AG09309 (cell line): ENCODE measurements at places on chromosomes 1 and 21.

DNA sequence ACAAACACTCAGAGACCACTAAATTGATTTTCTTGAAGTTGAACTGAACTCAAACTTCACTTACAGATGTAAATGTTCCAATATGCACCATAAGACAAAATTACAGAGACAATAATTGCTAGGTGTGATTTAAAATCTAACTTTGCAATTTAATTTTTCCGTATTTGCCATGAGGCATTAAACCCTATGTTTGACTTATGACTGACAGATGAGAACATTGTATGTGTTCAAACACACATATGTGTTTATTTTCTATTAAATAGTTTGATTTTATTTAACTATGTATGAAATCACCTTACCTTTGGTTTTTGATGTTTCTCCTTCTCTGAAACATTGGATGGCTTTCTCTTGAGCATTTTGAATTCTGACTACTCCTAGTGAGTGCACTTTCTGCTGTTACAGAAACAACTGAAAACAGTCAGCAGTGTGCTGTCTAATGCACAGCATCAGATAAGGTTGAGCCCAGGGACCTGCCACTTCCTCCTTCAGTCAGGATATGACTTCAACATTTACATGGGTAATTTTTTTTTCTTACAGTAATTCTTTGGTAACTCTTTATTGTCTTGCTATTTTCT lies at the start of gene SAMSN1:
TSS of gene SAMSN1 (minus strand) at position 410 of the 575 bp plus-strand sequence. CDS start at position 356, 54 bp downstream.
- DNase-seq, result no peak

- peak; percentile 33 for DNase-seq
Measured at GRCh38 chr1:56456435-56457101, 122.8 kb downstream of the PLPP3 start.

DNA sequence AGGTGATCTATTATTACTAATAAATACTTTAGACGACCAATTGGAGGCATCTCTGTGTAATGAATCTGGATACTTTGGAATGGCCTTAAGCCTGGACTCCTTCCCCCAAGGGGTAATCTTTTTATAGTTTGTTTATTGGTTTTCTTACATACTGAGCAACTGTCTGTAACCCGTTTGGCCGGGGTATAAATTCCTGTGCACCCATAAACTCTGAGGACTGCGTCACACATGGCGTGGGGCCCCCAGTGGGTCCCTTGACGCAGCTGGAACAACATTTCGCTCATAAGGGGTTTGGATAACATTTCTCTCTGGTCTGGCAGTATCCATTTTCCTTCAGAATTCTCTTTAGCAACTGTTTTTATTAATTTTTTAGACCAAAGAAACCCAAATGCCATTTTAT lies 26.5 kb downstream of the SCCPDH start:
- DNase-seq, result peak; percentile 10

GRCh38 chr1:6045110-6045502 lies 582 bp upstream of the KCNAB2 start:
- DNase-seq, result no peak

DNA sequence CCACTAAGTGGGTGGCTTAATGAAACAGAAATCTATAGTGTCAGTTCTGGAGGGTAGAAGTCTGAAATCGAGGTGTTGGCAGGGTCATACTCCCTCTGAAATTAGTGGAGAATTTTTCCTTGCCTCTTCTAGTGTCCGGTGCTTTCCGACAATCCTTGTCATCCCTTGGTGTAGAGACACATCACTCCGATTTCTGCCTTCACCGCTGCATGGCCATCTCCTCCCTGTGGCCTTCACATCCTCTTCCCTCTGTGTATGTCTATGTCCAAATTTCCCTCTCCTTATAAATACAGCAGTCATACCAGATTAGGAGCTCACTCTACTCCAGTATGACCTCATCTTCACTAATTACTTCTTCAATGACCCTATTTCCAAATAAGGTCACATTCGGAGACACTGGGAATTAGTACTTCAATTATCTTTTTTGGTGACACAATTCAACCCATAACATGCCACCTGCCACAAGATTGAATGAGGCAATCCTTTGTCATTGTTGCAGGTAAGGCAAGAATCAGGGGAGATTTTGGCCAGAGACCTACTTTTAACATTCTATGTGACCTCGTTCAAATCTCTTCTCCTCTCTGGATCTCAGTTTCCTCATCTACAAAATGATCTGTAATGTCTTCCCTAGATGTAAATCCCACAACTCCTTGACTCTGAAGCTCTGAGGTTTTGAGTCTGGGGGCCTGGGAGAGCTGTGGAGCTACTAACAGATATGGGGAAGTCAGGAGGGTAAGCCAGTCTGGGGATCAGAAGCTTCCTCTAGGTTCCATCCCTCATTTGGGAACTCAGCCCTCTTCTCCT lies 16.1 kb downstream of the NAV1 start:
- no peak for DNase-seq

DNA sequence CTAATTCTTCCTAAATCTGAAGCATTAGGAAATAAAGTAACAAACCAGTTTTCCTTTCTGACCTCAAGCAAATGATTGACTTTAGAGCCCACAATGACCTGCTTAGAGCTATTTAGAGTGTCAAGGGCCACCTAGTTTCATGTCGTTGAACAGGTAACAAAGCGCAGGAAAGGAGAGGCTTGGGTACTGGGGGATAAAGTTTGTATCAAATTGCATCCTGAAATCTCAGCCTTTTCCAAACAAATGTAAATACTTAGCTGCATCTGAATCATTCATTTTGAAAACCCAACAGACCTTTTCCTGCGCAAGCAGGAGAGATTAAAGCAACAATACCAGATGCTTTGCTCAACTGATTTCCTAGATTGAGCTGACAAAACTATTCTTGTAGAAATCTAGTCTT lies 121.2 kb downstream of the NRIP1 start:
- no peak for DNase-seq

DNA sequence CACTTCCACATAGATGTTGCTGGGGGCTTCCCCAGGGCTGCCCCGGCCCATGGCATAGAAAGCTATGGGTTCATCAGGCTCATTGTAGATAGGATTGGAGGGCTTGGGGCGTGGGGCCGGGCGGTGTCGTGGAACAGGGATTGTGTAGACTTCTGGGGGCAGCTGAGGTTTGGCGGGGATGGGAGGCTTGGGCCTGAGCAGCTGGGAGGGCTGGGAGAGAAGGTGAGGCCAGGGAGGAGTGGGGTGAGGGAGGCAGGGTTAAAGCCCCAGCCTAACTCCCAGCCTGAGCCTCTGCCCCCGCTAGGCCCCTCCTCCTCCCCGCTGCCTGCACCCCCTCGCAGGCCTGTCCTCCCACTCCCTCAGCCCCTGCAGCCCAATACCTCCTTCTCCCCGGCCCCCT lies 7.4 kb downstream of the SH2D2A start:
- no peak for DNase-seq

DNA sequence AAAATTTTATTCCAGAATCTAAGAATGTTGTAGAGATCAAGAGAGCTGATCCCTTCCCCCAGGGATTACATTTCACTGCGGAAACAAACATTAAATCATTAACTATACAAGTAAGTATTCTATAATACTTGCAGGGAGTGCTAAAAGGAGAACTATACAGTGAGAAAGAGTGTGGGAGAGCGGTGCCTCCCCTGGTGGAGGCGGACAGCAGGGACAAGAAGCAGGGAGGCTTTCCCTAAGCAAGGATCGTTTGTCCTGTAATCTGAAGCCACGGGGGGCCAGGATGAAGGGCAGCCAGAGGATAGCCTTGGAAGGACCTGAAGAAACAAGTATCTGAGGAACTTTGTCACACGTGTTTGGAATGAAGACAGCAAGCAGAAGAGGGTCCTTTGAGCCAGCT lies 40.1 kb downstream of the SLC9C2 start:
- no peak for DNase-seq

DNA sequence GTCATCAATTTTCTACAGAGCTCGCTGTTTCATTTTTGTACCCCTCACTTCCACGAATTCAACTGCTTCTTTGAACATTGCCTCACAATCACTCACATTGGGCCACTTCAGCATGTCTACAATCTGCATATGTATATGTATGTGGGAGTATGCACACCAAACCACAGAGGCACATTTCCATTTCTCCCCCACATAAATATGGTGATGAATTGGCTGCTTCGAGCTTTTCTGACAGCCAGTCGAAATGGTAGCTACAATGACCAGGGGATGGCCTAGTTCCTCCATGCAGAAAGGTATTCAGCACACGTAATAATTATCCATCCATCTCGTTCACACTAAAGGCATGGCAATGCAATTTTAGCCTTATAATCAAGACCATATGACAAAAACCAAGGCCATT lies 229.6 kb upstream of the ESRRG start:
- no peak for DNase-seq

DNA sequence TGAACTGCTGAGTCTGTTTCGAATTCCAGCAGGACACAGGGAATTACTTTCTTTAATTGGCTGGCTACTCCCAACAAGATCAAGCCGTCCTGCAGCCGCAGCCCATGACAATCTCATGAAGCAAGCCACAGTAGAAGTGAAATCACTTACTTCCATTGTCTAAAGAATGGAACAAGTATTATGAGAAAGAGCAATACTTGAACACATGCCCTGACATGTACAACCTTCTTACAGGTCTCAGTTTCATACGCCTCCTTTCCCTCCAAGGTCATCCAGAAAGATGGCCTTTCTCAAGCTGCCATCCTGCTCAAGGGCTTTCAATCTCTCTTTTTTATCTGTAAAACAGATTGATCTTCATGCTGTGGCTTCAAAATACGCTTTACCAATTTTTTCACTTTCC lies 85.1 kb downstream of the PCSK9 start:
- DNase-seq, result no peak

DNA sequence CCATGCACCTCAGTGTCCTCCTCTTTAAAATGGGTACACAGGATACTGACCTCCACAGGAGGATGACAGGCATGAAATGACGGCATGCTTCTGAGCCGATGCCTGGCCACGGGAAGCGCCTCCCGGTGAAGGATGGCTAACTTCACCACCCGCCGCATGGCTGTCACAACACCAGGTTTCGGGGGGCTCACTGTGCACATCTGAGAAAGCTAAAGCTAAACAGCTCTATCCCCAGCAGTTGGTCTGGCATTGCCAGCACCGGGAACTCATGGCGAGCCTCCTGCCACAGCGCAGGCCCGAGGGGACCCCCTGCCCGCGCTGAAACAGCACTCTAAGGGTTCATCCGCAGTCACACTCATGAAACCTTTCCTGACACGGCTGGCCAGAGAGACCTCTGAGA lies 16.0 kb downstream of the NPHP4 start:
- no peak for DNase-seq

GRCh38 chr1:151547119-151547899 lies 7.2 kb downstream of the TUFT1 start:
- DNase-seq, result peak; percentile 87

DNA sequence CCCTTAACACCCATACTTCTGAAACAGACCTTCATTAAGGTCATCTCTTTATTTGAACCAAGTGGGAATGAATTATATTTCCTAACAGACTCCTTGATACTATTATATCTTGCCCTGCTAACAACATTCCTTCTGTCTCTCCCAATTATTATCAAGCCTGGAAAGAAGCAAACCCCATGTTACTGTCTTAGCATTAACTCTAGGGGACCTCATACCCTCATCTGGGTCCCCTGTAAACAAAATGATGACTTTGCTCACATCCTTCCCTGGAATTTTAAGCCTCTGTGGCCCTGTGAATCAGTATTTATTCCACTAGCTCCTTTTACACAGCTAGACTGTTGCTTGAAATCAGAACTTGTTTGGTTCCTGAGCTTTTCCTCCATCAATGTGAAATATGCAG lies 38.3 kb upstream of the BCL10 start:
- no peak for DNase-seq

GRCh38 chr21:44601596-44602462 lies 1.4 kb downstream of the KRTAP10-7 start:
- DNase-seq, result no peak

DNA sequence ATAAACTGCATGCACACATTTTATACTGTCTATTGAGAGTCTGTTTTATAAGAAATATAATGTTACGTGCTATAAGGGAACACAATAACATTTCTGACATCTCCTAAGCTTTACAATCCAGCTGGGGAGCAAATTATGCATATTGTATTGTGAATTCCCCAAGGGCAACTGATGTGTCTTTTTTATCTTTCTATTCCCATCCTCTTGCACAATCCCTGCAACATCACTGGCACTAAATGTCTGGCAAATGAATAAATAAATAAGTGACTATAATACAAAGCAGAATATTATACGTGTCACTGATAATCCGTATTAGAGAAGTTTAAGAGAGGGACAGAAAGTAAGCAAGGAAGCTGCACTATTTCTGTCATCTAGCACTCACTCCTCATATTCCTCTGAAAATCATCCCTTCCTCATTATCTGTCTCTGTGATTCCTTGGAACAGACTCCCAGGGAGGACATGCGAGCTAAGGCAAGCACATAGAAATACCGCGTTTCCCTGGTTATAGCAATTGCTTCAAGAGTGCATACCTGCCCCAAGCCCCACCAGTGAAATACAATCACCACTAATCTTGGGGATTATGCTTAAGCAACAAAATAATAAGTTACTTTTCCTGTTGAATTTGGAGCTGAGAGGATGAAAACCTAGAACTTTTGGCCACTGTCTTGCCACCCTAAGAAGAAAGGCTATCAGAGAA lies 205.4 kb downstream of the SMYD3 start:
- DNase-seq, result no peak

DNA sequence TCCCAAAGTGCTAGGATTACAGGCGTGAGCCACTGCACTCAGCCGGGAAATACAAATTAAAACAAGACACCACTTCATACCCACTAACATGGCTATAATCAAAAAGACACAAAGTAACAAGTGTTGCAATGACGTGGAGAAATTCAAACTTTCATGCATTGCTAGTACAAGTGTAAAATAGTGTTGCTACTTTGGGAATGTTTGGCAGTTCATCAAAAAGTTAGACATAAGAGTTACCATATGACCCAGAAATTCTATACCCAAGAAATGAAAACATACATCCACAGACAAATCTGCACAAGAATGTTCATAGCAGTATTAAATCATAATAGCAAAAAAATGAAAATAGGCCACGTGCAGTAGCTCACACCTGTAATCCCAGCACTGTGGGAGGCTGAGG lies 16.4 kb downstream of the FOXJ3 start:
- DNase-seq, result no peak
